ENCODE measurements at places on chromosomes 13 and 19. TPM values are rescaled to one million over a fixed set of nuclear protein-coding genes. Genes with fewer than 3 reads are reported as not detected.
A peak's percentile ranks its signal among the peaks of the same experiment; 100 is the strongest.

- H3K4me1 ChIP-seq, result no peaks in the 10 kb centered on the region
- H3K27me3 ChIP-seq, result no peaks in the 10 kb centered on the region
- H3K27ac ChIP-seq, result no peak overlapping the region
Measured at GRCh38 chr13:70703755-70704154, 595.5 kb upstream of the KLHL1 start.

DNA sequence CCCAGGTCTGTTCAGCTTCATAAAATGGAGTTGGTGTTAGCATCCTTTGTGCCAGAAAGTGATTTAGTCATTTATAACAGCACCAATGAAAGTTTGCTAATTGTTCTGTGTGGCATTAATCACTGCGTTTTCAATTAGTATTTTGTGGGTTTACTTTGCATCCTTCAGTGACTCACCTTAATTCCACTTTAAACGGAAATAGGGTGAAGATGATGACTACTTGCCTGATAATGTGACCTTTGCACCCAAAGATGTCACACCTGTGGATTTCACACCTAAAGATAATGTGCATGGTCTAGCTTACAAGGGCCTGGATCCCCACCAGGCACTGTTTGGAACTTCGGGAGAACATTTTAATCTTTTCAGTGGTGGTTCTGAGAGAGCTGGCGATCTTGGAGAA is 15.0 kb downstream of the GPATCH1 start:
- no peaks in the 10 kb centered on the region for H3K4me1 ChIP-seq
- no peak overlapping the region for H3K27ac ChIP-seq
- no peak for DNase-seq
- no peaks in the 10 kb centered on the region for H3K27me3 ChIP-seq
- no peak overlapping the region for H3K4me3 ChIP-seq
- no peaks in the 10 kb centered on the region for H3K36me3 ChIP-seq

GRCh38 chr19:36686365-36687213 is 823 bp upstream of the ZNF567 start:
- peak overlapping the region; percentile 65 for H3K4me3 ChIP-seq
- peak overlapping the region; percentile 56 for H3K27ac ChIP-seq
- peak; percentile 17 for DNase-seq
- H3K36me3 ChIP-seq, result no peaks in the 10 kb centered on the region
- no peaks in the 10 kb centered on the region for H3K4me1 ChIP-seq

The SYCN gene
- not detected for total RNA-seq

The TNNT1 gene
- not detected for total RNA-seq

The NUCB1 gene
- total RNA-seq, result 175 TPM

The THAP8 gene
- 4.6 TPM for total RNA-seq

The BRCA2 gene
- 0.59 TPM for total RNA-seq

The TEX29 gene
- 0.91 TPM for total RNA-seq

The RPS16 gene
- total RNA-seq, result 6,434 TPM

The ZNF229 gene
- 1.5 TPM for total RNA-seq

Data from uterus (tissue), 4 donors.